ENCODE measurements at places on chromosomes 12 and 14. TPM values are rescaled to one million over a fixed set of nuclear protein-coding genes. Genes with fewer than 3 reads are reported as not detected.

The FAIM2 gene
- total RNA-seq = 0.05 TPM

The RARG gene
- total RNA-seq = 38.5 TPM

The REC8 gene
- 28.2 TPM for total RNA-seq

The BRAP gene
- total RNA-seq = 19.3 TPM

GRCh38 chr14:77883131-77883846, 83.4 kb downstream of the ADCK1 start:
- H3K4me3 ChIP-seq = no peak overlapping the region
- no peaks in the 10 kb centered on the region for H3K27me3 ChIP-seq
- no peak for DNase-seq
- H3K36me3 ChIP-seq = no peaks in the 10 kb centered on the region

DNA sequence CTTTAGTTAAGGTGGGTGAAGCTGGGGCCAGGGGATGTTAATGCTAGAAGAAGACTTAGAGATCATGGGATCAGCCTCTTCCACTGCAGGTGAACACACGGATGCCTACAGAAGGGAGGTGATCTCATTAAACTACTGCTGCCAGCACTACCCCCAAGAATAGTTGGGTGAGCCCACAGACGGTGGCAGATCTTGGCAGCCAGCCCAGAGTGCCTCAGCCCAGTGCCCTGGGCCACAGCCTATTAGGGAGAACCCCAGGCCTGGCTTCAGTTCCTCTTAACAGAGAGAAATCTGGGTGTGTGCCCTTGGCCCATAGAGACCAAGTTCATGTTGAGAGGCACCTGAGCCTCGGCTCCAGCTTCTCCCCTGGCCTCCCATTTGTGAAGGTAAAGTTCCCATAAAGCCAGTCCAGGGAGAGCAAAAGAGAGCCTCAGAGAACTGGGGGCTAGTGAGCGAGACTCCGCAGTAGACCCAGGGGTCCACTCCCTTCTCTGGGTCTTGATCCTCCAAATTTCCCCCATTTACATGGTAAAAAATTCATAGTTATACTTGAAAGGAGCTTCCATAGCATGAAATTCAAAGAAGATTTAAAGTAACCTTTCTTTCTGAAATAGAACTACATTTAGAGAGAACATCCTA, 125.0 kb upstream of the CCND2 start:
- peak overlapping the region; percentile 38 for H3K27ac ChIP-seq
- no peaks in the 10 kb centered on the region for H3K27me3 ChIP-seq
- peaks cover 3% of the 10 kb centered on the region for H3K36me3 ChIP-seq
- no peak overlapping the region for H3K4me3 ChIP-seq
- H3K4me1 ChIP-seq = peaks cover 85% of the 10 kb centered on the region
- no peak for DNase-seq

GRCh38 chr12:80193865-80194264, 94.5 kb downstream of the OTOGL start:
- no peaks in the 10 kb centered on the region for H3K4me1 ChIP-seq
- DNase-seq = no peak
- H3K4me3 ChIP-seq = no peak overlapping the region

DNA sequence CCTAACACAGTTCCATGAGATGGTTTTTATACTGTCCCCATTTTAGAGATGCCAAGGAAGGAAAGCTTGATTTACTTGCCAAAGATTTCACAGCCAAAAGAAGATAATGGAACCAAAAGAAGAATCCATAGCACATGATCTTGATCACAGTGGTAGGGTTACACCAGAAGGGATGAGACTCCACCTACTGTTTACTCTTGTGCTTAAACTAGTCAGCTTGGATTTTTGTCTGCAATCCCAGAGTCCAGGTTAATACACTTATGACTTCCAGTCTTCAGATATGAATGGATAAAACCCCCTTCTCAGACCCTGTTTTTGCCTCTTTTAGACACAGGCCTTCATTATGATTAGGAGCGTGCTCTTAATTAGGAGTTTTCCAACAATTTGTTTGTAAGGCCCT, 454.2 kb downstream of the AEBP2 start:
- no peaks in the 10 kb centered on the region for H3K36me3 ChIP-seq
- no peak for DNase-seq
- H3K27me3 ChIP-seq = peaks cover 3% of the 10 kb centered on the region
- no peak overlapping the region for H3K4me3 ChIP-seq
- peaks cover 12% of the 10 kb centered on the region for H3K4me1 ChIP-seq
- H3K27ac ChIP-seq = no peak overlapping the region

- peaks cover 3% of the 10 kb centered on the region for H3K27me3 ChIP-seq
- H3K36me3 ChIP-seq = no peaks in the 10 kb centered on the region
- no peak overlapping the region for H3K4me3 ChIP-seq
- DNase-seq = no peak
- H3K4me1 ChIP-seq = peaks cover 30% of the 10 kb centered on the region
- no peak overlapping the region for H3K27ac ChIP-seq
Observed at GRCh38 chr12:101927999-101928398, 50.6 kb downstream of the DRAM1 start.

- H3K27ac ChIP-seq = no peak overlapping the region
- H3K4me3 ChIP-seq = no peak overlapping the region
- H3K27me3 ChIP-seq = peaks cover 4% of the 10 kb centered on the region
- DNase-seq = no peak
Observed at GRCh38 chr14:32306549-32306948, 22.5 kb upstream of the AKAP6 start.

DNA sequence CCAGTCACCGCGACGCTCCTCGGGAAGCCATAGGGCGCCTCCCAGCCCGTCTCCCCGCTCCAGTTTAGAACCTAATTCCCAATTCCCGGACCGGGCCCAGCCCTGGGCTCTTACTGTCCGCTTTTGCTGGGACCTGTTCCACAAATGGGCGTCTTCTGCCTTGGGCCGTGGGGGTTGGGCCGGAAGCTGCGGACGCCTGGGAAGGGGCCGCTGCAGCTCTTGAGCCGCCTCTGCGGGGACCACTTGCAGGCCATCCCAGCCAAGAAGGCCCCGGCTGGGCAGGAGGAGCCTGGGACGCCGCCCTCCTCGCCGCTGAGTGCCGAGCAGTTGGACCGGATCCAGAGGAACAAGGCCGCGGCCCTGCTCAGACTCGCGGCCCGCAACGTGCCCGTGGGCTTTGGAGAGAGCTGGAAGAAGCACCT, 797 bp downstream of the UNG start:
- H3K27me3 ChIP-seq = no peaks in the 10 kb centered on the region
- peaks cover 41% of the 10 kb centered on the region for H3K36me3 ChIP-seq
- H3K27ac ChIP-seq = peak overlapping the region; percentile 65
- peaks cover 29% of the 10 kb centered on the region for H3K4me1 ChIP-seq

DNA sequence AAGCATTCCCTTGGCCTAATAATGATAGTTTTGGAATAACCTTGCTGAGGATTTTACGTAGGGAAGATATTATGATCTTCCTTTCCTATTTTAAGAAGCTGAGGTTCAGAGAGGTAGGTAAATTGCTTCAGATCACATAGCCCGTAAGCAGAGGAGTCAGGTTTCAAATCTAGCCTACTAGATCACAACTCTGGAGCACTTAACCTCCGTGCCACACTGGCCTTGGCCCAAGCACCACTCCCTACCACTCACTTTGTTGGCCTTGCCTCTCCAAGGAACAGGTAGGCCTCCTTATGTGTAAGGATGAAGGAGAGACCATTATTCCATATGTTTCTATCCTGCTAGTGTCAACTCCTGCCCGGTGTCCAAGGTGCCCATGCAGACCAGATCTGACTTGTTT, 12.4 kb upstream of the ACOT1 start:
- no peaks in the 10 kb centered on the region for H3K36me3 ChIP-seq
- peaks cover 1% of the 10 kb centered on the region for H3K27me3 ChIP-seq
- H3K27ac ChIP-seq = no peak overlapping the region
- no peak for DNase-seq

DNA sequence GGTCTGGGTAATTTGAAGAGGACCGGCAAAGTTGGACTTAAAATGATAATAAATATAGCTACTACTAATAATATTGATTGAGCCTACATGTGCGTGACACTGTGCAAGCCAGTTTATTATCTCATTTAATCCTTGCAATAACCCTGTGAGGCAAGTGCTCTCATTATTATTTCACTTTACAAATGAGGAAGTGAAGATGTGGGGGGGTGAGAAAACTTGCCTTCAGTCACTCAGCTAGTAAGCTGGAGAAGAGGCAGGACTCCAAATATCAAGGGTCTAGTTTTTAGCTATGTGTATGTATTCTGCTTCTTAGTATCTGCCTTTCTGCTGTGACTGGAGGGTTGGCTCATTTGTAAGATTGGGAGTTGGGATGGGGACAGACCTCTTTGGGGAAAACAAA, 39.2 kb downstream of the NPAS3 start:
- H3K4me1 ChIP-seq = no peaks in the 10 kb centered on the region
- H3K27ac ChIP-seq = no peak overlapping the region
- DNase-seq = no peak
- no peak overlapping the region for H3K4me3 ChIP-seq
- no peaks in the 10 kb centered on the region for H3K27me3 ChIP-seq

DNA sequence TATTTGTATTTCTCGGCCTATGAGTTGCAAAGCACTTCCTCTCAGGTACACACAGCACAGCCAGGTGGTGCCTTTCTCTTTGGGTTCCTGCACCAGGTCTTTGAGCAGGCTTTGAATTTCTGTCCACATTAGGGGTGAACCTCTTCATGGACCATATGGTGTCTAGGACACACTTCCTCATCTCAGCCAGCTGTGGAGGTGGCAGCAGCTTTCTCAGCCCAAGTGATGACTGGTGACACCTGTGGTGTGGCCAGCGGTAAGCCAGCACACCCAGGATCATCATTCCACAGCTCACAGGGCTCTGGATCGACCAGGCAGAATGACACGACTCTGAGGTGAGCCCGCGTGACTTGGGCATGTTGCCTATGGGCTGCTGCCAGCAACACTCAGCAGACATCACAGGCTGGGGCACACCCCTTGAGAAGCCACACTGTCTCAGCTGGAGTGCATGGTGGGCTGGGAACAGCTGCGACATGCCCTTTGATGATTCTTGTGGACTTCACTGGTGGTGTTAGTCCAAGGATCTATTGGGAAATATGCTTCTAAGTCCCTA, 36.8 kb downstream of the SLC5A8 start:
- no peaks in the 10 kb centered on the region for H3K36me3 ChIP-seq
- no peaks in the 10 kb centered on the region for H3K27me3 ChIP-seq
- H3K27ac ChIP-seq = no peak overlapping the region
- no peak overlapping the region for H3K4me3 ChIP-seq

- peaks cover 5% of the 10 kb centered on the region for H3K4me1 ChIP-seq
Observed at GRCh38 chr12:3611860-3612703, 121.1 kb downstream of the PRMT8 start.

DNA sequence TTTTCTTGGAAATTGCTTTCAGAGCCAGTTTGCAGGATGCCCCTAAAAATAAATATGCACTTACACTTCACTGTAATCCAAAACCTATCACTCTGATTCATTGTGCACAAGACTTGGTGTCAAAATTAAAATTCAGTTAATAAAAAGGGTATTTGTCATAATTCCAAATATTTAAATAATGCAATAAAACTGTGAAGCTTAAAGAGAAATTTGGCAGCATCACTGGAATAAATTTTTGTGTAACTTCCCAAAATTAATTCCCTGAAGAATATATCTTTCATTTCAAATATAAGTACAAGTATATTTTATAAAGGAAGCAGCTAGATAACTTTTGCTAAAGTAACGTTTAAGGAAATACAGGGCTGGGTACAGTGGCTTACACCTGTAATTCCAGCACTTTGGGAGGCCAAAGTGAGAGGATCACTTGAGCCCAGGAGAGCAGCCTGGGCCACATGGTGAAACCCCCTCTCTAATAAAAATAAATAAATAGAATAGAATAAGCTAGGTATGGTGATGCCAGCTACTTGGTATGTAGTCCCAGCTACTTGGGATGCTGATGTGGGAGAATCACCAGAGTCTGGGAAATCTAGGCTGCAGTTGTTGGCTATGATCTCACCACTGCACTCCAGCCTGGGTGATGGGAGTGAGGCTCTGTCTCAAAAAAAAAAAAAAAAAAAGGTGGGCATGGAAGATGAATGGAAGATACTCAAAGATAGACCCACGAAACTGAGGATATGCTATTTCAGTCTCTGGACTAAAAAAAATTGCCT, 233.8 kb downstream of the FBXL14 start:
- H3K4me3 ChIP-seq = no peak overlapping the region
- H3K27me3 ChIP-seq = no peaks in the 10 kb centered on the region
- H3K27ac ChIP-seq = no peak overlapping the region
- DNase-seq = no peak

DNA sequence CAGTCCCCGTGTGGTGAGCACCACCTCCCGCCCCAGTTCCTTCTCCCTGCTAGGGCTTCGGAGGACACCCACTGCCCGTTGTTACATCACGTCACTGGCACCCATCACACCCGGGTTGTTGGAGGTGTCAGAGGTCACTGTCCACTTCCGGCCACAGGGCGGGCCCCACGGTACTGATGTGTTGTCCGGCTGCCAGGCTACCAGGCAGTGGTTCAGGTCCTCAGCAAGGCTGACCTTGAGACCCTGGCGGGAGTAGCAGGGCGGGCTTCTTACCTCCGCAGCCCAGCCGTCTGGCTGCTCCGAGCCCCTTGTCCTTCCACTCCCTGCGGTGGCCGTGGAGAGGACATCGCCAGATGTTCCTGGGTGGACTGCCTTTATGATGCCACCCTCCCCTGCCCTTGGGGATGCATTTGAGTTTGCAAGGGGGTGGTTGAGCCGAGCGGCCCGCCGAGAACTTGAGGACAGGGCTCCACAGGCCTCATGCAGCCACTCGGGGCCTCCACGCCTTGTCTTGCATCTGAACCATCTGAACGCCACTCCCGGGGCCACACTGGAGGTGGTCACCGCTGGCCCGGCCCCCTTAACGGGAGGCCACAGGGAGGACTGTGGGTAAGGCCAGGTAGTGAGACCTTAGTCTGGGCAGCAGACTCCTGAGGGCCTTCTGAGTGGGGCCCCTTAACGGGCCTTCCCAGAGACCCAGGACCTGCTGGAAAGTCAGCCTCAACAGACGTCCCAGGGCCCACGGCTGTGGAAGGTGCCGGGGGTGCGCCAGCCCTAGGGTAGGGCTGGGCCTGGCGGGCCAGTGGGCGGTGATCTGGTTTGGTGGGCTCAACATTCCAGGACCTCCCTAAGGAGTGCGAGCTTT, 27.1 kb upstream of the PLD4 start:
- no peak overlapping the region for H3K27ac ChIP-seq
- H3K36me3 ChIP-seq = no peaks in the 10 kb centered on the region
- DNase-seq = no peak
- peaks cover 8% of the 10 kb centered on the region for H3K27me3 ChIP-seq

- H3K27me3 ChIP-seq = no peaks in the 10 kb centered on the region
- peak overlapping the region; percentile 95 for H3K27ac ChIP-seq
- peaks cover 39% of the 10 kb centered on the region for H3K36me3 ChIP-seq
- DNase-seq = peak; percentile 68
- peaks cover 85% of the 10 kb centered on the region for H3K4me1 ChIP-seq
Observed at GRCh38 chr14:61476754-61477410, 155.5 kb downstream of the PRKCH start.

Measured in activated T-helper 2 cell treated with anti-CD3 and anti-CD28 coated beads, Interferon-gamma antibody, Interleukin-2, Interleukin-4, amounts not matched to agents 10 μg/mL and 5 μg/mL and 100 μg/mL, durations not matched to agents 14 hours and 24 hours and 36 hours (primary cell).